ENCODE measurements at places on chromosomes 3 and 15. TPM values are rescaled to one million over a fixed set of nuclear protein-coding genes. Genes with fewer than 3 reads are reported as not detected.

Gene TXNRD3
- total RNA-seq, result 1.5 TPM

DNA sequence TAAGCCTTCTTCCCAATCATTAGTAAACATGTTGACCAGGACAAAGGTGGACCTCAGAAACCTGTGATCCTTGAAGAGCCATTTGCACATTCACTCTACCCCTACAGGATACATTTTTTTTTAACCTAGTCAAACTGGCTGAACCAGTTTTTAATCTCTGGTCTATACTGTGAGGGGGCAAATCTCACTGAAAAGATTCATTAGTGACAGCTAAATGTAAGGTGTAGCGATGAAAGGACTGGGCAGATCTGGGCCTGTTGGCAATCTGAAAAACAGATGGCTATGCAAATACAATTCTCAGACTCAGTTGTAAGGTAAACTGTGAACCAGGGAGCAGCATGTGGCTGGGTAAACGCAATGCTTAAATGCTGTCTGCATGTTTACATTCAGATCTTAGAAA lies 75.6 kb upstream of the SNTN start:
- DNase-seq, result no peak
- H3K27ac ChIP-seq, result no peak overlapping the region
- no peaks in the 10 kb centered on the region for H3K27me3 ChIP-seq
- no peaks in the 10 kb centered on the region for H3K4me1 ChIP-seq

Gene MUSTN1
- total RNA-seq, result 0.78 TPM

Gene PP2D1
- not detected for total RNA-seq

Measured in K562 (cell line).